Stimulated activated CD4-positive, alpha-beta T cell treated with anti-CD3 and anti-CD28 coated beads, Interleukin-1b, Interleukin-23, amount 100 ng/mL, for 1 hour (primary cell): ENCODE measurements at places on chromosomes 6 and 20.

- no peak for DNase-seq
Measured at GRCh38 chr6:408599-409102, 17.1 kb downstream of the IRF4 start.

- DNase-seq = peak; percentile 45
Measured at GRCh38 chr6:26043384-26044139, 43.7 kb upstream of the HFE start.

DNA sequence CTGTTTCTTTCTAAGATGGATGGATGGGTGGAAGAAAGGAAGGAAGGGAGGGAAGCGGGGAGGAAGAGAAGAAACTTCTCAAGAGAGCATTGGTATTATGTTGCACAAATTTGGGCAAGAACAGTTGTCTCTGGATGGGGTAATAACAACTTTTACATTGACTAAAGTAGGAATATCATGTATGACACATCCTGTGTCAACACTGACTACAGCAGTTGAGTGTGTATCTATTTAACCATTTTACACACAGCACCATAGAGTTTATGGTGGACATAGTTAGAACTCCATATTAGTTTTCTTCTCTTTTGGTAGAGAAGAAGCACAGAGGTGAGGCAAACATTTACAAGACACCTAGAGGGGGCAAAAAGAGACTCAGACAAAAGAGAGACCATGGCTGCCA lies 44.2 kb upstream of the RNF146 start:
- DNase-seq = no peak

DNA sequence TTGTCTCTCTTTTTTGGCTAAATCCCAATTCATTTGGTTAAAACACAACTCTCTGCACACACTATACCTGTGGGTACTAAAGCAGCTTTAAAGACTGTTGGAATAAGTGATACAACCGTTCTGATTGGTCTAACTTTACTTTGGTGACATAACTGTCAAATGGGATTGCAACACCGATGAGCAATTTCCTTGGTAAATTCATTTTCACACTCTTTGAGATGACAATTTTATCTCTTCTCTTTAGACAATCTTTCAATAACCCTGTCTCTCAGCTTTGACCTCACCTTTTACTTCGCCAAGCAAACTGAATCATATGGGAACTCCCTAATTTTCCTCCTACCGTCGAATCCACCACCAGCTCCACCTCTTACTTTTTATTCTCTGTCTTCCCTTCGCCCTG lies 60.8 kb downstream of the ECT2L start:
- DNase-seq = no peak

- DNase-seq = no peak
Measured at GRCh38 chr6:52515219-52515960, 61.5 kb downstream of the TRAM2 start.

DNA sequence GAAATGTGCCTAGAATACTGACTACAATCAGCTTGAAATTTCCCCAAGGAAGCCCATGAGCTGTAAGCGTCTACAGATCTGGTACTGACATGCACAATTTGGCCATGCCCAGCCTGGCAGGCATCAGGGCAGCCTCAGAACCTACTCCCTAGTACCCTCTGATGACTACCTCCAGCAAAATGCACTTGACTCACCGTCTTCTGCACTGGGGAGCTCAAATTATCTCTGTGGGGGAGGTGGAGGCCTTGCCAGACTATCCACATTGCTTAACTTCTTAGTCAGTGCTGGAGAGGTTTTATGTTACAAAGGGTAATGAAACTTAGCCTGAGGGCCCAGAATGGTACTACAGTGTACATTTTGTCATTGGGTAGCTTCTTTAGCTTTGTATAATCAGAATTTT lies 126.0 kb upstream of the ADGRF1 start:
- no peak for DNase-seq
